ENCODE measurements at places on chromosomes 13 and 19.

GRCh38 chr13:19267746-19268145 is 86.1 kb upstream of the TUBA3C start:
- no peak for DNase-seq

DNA sequence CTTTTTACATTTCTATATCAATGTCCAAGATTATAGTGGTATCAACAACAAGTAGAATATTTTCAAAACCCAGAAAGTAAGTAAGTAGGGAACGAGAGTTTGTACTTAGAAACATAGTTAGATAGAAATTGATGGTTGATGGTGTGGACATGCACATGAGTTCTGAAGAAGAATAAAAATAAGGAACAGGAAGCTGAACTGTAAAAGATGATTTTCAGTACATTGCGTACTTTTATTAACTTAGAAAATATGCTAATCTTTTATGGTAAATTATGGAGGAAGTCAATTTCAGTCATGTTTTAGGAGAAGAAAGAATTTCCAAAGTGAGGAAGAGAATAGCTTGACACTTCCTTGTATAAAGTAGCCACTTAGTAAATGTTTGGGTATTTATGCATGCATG is 12.3 kb upstream of the GPR18 start:
- DNase-seq: no peak

- DNase-seq: no peak
Measured at GRCh38 chr19:42288387-42288786, 13.5 kb upstream of the PRR19 start.

DNA sequence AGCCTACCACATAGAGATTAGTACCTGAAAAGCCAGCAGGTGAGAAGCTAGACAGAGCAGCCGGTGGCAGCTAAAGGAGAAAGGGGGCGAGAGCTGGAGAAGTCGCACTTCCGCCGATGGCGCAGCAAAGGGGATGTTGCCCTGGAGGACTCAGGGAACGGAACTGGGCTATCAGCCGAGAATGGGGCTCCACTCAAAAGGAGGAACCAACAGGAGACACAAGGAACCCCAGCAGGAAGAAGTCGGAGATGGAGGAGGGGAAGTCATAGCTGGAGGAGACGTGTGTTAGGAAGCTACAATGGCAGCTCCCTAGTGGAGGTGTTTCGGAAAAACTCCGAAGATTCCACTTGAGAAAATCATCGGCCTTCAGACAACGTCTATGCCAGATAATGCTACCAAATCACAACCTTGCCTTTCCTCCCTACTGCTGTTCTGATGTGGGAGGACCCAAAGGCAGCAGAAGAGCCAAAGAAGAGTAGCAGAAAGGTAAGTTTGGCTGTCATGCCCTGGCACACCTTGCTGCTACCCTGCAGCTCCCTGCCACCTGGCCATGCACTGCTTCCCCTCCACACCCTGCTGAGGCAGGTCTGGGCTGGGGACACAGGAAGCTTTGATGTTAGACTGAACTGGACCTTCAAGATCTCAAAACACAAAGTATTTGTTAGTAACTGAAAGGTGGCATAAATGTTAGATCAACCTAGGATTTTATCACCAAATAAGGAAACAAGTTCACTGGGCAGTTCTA is 127.9 kb downstream of the DLEU7 start:
- DNase-seq: no peak

DNA sequence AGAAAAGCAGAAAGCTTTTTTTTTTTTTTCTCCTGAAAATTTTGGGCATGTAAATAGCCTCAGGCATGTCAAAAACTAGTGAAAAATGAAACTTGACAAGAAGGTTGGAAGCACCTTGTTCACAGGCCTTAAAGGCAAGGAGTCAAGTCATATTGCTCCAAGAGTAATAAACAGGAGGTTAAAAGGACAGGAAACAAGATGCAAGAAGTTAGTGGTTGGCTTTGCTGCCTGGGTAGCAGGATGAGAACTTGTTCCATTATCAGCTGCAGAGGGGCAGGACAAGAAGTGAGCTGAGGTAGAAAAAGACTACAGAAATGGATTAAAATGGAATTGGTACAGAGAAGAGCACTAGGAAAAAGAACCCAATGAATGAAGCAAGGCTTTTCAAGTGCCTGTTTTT is 242.6 kb downstream of the DCT start:
- DNase-seq: no peak

DNA sequence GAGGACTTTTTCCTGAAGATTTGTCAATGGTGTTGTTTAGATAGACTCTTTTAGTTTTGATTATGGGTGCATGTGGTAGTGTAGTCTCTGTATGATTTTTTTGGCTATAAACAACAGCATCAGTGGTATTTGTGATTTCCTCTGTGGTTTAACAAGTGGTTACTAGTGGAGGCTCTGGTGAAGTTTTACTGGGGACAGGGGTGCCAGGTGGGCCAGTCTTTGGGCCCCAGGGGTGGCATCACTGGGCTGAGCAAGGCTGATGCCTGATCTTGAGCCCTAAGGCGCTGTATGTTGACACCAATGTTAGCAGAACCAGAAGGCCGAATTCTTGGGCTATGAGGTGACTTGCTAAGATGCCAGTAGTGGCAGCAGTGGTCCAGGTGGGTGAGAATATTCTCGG is 811.4 kb downstream of the DACH1 start:
- DNase-seq: no peak

GRCh38 chr13:98664924-98665637 is 87.4 kb downstream of the SLC15A1 start:
- no peak for DNase-seq

DNA sequence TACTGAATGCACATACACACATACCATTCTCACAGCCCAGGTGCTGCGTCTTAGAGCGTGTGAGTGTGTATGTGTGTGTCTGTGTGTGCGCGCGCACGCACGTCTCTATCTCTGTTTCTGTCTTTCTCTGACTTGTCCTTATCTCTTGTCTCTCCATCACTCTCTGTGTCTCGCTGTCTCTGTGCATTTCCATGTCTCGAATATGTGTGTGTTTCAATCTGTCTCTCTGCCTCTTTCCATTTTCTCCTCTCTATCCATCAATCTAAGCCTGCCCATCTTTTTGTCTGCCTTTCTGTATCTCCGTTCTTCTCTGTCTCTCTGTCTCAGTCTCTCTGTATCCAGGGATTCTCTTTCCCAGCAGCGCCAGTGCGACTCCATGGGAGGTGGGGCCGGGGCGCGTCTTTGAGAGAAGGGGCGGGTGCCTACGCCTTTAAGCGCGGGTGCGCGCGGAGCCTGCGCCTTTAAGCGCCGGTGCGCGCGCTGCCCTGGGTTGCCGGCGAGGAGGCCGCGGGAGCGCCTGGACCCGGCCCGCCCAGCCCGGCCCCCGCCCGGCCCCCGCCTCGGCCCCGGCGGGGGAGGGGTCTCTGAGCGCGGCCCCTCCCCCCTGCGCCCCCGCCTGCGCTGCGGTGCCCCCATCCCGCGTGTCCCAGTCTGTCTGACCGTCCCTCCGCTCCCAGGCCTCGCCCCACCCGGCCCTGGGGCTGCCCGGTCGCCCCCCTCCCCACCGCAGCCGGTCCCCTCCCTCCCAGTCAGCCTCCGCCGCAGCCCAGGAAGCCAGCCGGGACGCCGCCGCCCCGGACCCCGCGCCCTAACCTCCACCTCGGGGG is at the start of gene LRFN3:
TSS of gene LRFN3 (plus strand) at position 464 of the 827 bp plus-strand sequence. CDS start 3,052 bp downstream, outside the sequence.
- peak; percentile 23 for DNase-seq

DNA sequence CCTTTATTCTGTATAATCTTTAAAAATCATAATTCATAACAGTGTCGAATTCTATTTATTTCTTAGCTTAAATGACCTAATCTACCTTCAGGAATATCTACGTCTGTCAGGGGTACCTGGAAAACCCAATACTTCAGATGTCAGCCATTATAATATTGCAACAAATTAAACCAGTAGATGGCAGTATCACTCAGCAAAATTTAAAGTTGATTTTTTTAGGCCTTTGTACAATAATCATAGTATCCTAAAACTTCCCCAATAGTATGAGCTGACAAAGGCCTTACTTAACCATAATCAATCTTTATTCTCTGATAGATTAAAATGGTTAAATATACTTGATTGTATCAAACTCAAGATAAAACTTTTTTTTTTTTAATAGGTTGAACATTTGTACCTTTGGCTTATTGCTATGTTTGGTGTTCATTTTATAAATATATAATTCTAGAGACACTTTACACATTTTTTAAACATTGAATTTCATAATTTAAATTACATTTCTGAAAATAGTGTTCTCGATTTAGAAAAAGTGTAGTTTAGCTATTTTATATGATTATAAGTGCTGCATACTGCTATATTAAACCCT is 830.2 kb upstream of the SPRY2 start:
- DNase-seq: no peak

DNA sequence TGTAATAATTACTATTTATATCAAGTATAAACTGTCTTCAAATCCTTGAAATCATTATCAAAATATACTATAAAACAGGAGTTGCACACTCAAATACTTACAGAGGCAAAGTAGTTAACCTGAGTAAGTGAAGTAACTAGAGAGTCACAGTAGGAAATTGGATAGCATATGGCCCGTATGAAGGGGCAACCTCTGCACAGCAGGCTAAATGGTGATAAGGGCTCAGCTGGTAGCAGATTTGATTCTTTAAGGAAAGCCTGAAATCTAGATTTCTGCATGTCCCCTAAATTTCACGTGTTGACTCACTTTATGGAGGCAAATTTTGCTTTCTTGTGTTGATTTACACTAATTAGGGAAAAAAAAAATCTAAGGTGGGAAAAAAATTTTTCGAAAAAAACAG is 46.4 kb downstream of the STOML3 start:
- no peak for DNase-seq

DNA sequence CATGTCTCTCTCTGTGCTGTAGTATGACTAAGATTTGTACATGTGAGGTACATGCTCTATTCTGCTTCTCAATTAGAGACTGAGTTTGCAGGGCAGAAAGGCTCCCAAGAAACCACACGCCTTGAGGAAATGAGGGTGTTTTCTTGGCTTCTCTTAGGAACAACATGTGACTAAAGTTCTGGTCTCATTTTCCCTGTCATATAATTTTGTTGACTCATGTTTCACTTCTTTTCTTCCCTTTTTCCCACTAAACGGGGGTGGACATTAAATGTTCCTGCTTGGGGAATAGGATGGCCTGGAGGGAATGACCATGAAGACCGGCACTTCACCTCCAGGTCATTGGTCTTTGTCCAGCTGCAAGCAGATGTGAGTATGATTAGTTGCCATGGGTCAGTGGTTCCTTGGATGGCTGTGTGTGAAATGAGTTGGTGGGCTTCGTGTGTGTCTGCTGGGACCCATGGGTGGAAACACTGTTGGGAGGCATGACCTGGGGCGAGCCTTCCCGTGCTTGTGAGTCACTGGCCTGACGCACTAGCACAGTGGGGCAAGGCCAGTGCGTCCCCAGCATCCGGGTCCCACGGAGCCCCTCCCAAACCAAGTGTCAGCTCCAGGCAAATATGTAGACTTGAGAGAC is 56.6 kb downstream of the COL4A1 start:
- no peak for DNase-seq

GRCh38 chr13:76778853-76779252 is 107.4 kb downstream of the KCTD12 start:
- DNase-seq: no peak

DNA sequence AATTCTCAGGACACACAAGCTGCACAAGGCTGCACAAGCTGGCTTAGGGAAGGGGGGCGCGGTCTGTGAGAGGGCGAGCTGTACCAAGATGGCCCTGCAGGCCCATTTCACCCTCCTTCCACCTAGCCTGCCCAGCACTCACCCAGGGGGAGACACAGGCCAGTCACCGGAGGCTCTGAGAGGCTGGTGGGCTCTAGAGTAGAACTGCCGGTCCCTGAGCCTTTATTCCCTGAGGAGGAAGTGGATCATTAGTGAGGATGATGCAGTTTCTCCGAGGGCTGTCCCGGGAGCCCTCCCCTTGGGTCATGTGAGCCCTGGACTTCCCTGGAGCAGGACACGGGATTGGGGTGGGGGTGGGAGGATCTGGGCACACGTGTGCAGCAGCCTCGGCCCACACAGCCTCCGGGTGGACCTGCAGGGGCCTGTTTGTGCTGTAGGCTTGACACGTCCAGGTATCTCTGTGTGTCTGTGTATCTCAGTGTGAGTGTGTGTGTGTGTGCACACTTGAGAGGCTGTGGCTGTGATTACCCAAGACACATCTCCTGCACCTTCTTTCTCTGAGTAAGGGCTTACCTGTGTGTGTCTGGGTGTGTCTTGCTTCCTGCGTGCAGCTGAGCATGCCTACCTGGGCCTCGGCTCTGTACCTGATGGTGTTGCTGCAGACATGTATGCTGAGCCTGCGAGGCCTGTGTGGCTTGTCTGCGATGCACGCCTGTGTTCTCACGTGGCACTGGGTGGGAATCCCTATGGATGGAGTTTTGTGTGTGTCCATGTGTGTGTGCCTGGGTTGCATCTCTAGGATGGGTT is at the start of gene ACP5:
TSS of gene ACP5 (minus strand) at position 195 of the 807 bp plus-strand sequence. CDS start 328 bp downstream, outside the sequence.
- no peak for DNase-seq

DNA sequence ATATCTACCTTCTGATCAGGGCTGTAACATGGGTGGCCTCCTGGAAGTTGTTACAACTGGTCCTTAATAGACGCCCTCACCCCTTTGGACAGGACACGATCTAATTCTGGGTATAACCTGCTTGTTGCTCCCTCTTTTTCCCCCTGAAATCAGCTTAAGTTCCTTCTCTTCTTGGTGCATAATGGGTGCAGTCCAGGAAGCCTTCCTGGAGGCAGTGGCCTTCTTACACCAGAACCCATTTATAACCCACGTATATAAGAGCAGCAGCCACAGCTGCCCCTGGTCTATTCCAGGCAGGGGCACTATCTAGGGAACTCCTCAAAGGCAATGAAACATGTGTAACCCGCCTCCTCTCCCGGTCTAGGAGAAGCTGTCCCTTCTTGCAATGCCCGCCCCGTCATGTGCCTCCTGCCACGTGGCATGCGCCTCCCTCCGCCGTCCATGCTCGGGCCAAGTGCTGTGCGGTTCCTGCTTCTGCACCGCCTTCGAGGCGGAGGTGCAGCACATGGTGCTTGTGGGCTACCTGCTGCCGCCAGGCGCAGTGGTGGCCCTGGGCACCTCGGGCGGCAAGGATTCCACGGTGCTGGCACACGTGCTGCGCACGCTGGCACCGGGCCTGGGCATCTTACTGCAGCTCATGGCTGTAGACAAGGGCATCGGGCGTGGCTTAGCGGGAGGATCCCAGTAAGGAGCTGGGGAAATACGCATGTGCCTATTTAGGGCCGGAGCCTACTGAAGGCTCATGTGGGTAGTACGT is 27.3 kb downstream of the ZNF175 start:
- DNase-seq: no peak

GRCh38 chr19:39446365-39447084 is 1.1 kb downstream of the SUPT5H start:
- no peak for DNase-seq

- no peak for DNase-seq
Measured at GRCh38 chr13:35675651-35676050, 199.2 kb upstream of the MAB21L1 start.

- no peak for DNase-seq
Measured at GRCh38 chr13:59879281-59879680, 284.4 kb downstream of the DIAPH3 start.

- DNase-seq: no peak
Measured at GRCh38 chr13:25132751-25133390, 36.9 kb downstream of the PABPC3 start.

DNA sequence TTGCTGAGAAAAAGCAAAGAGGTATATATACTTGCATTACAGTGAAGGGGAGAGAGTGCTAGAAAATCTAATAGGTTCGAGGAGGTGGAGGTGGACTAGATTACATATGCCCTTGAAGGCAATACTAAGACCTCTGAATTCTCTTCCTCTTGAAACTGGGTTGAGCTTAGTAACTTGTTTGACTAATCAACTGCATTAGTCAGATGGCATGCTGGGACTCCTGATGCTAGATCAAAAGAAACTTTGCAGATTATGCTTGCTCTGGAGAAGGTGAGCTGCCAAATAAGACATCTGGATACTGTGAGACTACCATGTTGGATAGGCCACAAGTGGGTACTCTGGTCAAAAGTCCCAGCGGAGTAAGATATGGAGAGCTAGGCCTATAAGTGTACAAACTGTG is 331.3 kb downstream of the KLF5 start:
- DNase-seq: no peak

- no peak for DNase-seq
Measured at GRCh38 chr19:14089412-14089661, 1.2 kb downstream of the SAMD1 start.

All from activated CD4-positive, CD25-positive, alpha-beta regulatory T cell (primary cell).